ENCODE measurements at places on chromosomes 2 and 18.
A peak's percentile ranks its signal among the peaks of the same experiment; 100 is the strongest.

GRCh38 chr2:33090553-33091134, 143.9 kb downstream of the LTBP1 start:
- DNase-seq: no peak

DNA sequence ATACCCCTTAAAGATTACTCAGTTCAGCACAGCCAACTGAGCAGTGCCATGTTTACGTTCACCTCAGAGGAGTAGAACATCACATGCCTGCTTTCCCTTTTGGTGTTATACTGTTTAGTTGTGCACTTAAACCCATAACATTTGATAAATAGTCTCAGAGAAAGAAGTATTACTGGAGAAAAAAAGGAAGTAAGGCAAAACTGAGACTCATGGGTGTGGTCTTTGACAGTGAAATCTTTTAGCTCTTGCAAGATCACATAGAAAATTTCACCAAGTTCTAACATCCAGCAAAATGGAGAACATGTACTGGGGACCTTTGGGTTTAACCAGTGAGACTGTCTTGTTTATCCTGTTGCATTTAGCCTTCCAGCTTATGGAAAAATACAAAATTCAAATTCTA, 5.6 kb downstream of the TANK start:
- DNase-seq: peak; percentile 36

- no peak for DNase-seq
Observed at GRCh38 chr2:30502310-30502709, 55.3 kb downstream of the LCLAT1 start.

- no peak for DNase-seq
Observed at GRCh38 chr2:2839782-2840531, 508.9 kb upstream of the MYT1L start.

DNA sequence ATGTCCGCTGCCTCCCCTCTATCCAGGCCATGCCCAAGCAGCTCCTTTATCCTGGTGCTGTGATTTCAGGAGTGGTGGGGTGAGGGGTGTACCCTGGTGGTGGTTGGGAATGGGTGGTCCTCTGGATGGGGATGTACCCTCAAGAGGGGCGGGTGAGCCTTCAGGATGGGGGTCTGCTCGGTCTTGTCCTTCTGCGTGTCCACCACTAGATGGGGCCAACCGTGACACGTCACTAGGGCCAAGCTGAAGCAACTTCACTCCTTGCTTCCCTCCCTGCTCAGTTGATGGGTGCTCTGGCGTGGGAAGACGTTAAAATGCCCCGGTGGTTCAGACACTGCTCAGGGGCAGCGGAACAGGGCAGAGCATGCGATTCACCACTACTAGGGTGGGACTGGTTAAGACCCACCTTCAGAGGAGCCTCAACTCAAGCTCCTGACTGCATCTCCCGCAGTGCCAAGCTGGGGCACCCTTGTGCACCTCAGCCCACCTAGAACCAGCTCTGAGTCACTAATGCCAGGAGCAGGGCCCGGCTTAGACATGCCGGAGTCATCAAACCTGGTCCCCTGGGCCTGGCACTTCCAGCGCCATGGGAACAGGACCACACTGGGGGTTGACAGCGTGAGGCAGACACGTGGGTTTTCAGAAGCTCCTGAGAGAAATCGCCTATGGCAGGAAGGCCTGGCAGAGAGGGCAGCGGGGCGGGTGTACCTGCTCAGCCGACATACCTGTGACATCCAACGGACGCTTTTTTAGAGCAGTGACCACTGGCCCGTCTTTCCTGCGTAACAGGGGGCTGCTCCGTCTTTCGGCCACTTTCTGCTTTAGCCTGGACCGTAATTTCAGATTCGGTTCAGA, 256.7 kb downstream of the HDAC4 start:
- peak; percentile 54 for DNase-seq

DNA sequence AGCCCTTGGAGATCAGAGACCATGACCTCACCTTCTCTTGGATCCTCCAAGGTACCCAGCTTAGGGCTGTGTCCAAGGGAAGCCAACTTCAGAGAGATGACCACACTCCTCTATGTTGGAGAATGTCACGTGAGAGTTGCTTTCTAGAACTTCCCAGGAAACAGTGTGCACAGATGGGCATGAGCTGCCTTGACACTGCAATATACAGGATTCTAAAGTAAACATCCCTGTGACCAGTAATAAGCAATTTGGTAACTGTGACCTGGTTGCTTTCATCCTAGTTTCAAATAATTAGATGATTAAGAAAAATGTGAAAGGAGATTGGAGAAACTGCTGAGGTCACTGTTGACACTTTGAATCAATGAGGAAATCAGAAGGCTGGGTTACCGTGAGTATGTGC, 181.1 kb upstream of the EPAS1 start:
- peak; percentile 43 for DNase-seq

DNA sequence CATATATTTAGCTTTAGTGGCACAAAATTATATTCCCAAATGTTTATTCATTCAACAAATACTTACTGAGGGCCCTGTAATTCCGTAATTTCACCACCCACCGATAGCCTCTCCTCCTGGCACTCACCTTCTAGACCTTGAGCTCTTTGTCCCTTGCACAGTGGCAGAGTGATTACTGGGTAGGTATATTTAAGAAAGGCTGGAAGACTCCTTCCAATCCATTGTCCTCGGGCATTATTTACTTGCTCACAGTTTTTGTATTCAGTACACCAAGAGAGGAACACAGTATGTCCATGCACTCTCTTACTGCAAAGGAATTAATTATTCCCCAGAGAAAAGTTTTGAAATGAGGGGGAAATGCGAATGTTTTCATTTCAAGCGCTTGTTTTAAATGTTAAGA, 1.1 kb upstream of the CDCA7 start:
- no peak for DNase-seq

DNA sequence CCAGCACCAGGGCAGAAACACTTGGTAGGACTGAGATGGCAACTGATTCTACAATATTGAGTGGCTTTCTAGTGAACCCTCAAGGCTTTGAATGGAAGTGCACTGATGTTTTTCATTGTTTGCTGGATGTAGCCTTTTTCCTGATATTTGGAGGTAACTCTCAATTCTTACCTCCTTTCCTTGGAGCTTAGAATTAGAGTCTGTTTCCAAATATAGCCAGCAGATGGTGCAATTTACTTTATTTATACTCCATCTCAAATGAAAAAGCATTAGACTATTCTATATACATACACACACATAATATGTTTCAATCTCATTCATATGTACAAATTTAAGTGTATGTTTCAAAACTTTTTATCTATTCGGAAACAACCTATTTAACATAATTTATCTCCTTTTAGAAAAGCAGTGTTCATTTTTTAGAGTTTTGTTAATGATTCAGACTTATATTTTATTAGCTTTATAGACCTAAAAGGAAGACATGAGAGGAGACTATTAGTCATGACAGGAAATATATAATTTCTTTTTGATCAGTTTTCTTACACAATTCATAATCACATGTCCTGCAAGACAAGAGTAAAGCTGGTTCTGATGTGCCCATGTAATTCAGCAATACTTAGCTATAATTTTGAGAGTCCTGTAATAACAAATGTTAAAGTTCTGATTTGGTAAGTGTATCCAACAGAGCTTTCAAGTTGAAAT, 124.8 kb downstream of the NUP35 start:
- DNase-seq: peak; percentile 33

GRCh38 chr2:122960759-122961641, 1064.1 kb upstream of the CNTNAP5 start:
- peak; percentile 12 for DNase-seq

GRCh38 chr2:37301408-37301807, 23.2 kb downstream of the PRKD3 start:
- no peak for DNase-seq

GRCh38 chr2:106124905-106125549, 69.1 kb downstream of the UXS1 start:
- no peak for DNase-seq

- no peak for DNase-seq
Observed at GRCh38 chr2:101114268-101114783, 36.9 kb downstream of the TBC1D8 start.

DNA sequence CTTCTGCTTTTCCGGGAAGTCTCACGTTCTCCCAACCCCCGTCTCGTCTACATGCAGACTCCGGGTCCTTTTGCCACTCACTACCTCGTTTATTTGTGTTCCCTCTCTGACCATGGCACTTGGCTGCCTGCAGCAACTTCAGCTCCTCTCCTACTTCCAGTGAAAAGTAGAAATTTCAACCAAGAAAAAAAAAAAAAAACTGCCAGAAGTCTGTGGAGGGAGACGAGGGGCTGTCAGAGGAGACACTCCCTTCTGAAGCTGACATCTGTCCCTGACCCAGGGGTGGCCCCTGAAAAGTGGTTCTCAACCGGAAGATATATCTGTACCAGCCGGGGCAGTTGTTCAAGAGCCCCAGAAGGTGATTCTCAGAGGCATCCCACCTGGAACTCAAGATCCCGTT, 742 bp upstream of the MYO5B start:
- DNase-seq: no peak

- DNase-seq: peak; percentile 88
Observed at GRCh38 chr18:45328811-45329210, 286.5 kb upstream of the SLC14A2 start.

- DNase-seq: no peak
Observed at GRCh38 chr2:155223781-155224406, 525.4 kb downstream of the KCNJ3 start.

- no peak for DNase-seq
Observed at GRCh38 chr2:98569197-98569793, 39.0 kb downstream of the COA5 start.

DNA sequence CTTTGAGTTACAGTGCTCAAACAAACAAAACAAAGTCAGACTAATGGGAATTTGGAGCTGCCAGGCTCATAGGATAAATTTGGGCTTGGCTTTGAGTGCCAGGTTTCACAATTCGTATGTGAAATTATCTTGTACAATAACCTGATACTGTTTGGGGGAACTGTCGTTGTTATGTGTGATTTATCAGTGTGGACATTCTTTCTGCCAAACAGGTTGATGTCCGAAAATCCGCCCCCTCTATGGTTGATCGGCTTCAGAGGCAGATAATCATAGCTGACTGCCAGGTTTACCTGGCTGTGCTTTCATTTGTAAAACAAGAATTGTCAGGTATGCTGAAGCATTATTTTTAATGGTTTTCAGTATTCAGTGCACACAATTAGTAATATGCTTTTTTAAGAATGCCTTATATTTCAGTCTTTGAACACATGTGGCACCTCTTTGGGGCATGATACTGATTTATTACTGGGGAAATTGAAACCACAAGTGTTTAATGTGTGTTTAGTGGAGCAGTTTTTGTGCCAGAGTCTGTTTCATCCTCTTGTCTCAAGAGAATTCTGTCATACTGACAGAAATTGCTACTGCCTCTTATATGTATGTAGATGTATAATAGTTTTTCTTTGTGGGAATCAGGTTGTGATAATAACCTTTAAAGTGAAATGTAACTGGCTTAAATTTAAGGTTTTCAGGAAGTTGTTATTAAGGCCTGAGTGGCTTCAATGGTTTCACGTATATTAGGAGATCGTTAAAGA, 54.6 kb downstream of the TTC39C start:
- peak; percentile 42 for DNase-seq

- DNase-seq: peak; percentile 6
Observed at GRCh38 chr2:17107151-17107550, 411.1 kb downstream of the RAD51AP2 start.

GRCh38 chr2:164023896-164024295, 288.1 kb upstream of the FIGN start:
- DNase-seq: no peak

DNA sequence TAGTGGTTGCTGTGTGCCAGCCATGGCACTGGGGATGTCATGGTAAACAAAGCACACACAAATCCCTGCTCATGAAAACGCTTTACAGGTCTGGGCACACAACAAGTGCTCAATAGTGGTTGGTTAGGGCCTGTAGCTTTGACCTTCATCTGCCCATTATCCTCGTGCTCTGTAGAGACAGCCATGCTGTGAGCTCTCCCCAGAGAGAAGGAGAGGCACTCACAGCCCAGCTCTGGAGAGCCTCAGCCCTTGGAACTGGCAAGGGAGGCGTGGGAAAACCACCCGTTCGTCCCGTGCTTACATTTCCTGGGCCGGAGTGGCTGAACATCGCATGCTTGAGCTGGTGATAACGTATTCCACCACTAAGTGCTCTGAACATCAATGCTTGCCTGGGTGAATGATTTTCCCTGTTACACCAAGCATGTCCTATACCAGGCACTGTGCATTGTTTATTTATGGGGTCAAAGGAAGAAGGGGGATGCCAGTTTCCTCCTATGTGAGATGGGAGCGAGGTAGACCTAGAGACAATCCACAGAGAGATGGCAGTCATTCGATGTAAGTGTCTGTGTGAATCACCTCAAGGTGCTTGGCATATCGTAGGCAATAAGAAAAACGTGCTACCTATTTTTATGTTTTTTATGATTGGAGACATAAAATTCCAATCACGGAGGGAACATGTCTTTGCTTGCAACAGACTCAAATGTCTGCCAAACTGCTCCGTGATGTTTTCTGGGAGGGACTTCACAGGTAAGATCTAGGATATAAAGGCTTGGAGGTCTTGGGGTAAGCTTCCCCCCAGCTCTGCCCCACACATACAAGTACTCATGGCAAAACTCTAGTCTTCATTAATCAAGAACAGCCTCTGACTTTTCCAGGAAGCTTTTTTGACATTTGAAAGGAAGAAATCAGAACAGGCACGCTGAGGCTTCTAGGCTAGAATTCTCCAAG, 75.5 kb downstream of the DDX1 start:
- no peak for DNase-seq

GRCh38 chr2:96159084-96159830, 14.0 kb upstream of the DUSP2 start:
- DNase-seq: no peak

GRCh38 chr2:112724591-112725525, 4.0 kb downstream of the NT5DC4 start:
- DNase-seq: no peak

DNA sequence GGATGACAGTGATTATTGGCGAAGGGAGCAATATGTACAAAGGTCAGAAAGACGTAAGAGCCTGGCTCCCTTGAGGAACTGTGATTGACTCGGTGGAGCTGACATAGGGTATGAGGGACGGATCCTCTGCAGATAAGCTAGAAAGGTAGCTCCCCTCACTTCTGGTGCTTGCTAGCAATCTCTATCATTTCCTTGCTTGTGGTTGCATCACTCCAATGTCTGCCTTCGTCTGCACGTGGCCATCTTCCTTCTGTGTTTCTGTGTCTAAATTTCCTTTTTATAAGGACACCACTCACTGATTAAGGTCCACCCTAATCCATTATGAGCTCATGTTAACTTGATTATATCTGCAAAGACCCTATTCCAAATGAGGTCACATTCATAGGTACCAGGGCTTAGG, 22.9 kb upstream of the LMAN1 start:
- DNase-seq: no peak

DNA sequence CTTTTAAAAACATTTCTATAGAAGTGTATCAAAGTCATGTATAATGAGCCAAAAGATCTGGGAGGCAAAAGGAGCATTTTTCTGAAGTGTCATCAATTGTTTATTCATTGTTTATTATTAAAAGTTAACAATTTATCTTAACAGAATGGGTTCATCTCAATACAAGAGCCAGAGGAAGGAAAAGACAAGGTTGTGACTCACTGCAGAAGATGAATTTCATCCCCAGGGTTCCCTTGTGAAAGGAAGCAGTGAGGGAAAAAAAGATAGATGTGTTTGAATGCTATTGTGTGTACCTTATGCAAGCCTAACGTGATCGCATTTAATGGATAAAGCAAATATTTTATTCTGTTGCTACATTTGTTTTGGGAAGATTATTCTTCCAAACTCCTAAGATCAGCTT, 286.3 kb downstream of the PIEZO2 start:
- DNase-seq: no peak
